ENCODE measurements at places on chromosomes 5 and 9.

DNA sequence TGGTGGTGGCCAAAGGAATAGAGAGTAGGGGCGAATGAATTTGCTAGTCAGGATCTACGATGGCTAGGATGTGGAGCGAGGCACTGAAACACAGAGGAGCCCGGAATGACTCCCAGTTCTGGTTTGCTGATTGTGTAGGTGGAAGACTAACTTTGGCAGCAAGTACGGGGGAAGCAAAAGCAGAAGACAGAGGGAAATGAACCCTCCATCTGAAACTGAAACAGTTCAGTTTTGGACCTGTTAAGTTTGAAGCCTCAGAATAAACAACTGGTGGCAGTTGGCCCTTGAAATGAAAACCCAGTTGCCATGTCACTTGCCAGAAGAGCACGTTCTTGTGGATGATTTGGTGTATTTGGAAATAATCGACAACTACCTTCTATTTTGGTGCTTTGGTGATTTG, 15.4 kb upstream of the SMIM15 start:
- no peak for DNase-seq

- no peak for DNase-seq
These were observed 347.6 kb downstream of the EBF1 start for GRCh38 chr5:158751961-158752655.

GRCh38 chr5:10297646-10298204, 10.0 kb downstream of the CMBL start:
- DNase-seq, result no peak

DNA sequence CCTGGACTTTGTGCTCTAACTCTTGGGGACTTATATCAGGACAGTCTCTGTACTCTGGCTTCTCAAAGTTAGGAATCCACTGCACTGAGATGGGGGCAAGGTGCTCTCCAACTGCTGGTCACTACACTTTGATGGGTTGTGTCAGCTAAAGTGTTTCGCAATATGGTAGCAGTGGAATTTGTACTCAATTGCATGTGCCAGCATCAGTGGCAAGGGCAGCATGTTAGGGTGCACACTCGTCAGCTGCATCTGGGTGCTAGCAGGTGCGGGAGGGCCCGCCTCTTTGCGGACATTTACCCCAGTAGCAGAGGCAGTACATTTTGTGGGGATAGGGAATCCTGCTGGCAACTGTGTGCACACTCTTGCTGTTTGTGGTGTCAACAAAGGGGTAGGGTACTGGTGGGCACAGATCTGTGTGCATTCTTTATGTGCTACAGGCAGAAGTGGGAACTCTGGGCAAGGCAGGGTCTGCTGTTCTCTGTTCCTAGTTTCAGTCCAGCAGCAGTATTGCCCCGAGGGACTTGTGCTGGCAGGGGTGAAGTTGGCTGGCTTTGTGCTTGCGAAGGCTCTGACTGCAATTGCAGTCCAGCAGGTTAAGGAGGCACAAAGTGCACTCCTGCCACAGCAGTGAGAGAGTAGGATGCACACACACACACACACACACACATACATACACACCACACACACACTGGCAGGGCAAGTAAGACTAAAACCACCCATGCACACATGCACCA, 924.8 kb upstream of the CDH9 start:
- no peak for DNase-seq

GRCh38 chr9:126894052-126894603, 20.5 kb upstream of the RALGPS1 start:
- DNase-seq, result no peak

DNA sequence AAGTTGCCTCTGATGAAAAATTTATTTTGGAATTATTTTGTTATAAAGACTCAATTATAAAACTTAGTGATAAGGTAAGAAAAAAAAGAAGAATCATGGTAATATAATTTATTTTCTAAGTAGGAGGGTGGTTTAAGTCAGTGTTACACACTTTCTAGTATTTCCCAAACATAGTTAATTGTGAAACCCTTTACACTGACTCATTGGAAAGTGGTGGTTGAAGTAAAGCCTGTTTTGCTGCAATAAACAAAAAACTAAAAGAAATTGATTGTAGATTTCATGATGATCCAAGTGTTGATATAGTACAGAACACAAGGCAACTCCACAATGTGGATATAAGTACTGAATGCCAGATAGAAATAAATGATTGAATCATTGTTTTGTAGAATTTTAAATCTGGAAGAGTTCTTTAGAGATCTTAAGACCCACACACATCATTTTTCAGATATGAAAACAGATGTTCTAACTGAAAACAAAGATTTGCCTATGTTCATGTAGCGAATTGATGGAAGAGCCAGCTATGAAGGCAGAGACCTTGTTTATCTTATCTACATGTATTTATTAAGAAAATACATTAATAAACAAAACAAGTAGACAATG, 539.8 kb downstream of the PRELID2 start:
- no peak for DNase-seq

DNA sequence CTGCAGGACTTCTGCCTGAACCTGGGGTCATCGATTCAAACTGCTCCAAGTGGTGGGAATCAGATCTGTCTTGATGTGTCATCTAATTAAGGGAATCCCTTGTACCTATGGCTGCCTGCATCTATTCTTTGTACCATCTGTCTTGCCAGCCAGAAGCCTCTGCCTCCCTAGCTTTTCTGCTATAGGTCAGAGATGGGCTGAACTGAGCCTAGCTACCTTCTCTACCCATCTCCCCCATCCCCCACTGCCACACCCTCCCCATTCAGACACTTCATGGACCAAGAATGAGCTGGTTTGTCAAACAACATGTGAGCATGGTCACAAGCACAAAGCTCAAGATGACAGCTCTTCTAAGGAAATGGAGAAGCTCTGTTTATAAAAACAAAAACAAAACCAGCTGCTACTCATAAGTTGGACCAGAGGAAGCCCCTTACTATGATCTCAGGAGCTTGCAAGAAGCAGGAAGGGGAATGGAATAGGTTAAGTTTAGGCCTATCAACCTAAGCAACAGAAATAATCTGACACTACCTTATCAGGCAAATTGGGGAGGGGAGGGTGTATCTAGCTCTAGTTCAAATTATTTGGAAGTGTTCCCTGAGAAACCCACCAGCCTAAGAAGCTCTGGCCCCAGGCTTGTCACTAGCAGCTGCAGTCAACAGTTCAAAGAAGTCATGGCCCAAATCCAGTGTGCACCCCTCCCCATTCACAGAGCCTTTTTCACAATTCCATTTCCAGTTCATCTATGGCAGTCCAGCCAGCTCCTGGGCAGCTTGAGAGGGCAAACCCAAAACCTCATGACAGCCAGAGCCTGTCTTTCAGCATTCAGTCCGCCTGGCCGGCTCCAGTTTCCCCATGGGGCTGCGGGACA, 29.9 kb downstream of the SKP1 start:
- no peak for DNase-seq

DNA sequence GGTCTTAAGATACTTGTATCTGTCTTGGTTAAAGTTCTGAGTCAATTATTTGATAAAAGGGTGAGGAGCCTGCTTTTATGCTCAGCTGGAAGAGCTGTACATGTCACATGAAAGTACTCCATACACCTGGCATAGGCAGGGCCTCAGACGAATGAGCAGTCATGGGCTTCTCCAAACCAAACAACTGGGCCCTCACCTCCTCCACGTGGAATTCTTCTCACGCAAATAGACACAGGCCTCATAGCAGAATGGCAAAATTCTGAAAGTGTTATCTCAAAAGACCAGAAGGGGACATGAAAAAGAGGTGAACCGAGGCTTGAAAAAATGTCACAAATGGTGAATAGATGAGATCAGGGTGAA, 48.6 kb downstream of the FAM240B start:
- no peak for DNase-seq

- DNase-seq, result no peak
These were observed 65.3 kb upstream of the EGFLAM start for GRCh38 chr5:38193015-38193581.

DNA sequence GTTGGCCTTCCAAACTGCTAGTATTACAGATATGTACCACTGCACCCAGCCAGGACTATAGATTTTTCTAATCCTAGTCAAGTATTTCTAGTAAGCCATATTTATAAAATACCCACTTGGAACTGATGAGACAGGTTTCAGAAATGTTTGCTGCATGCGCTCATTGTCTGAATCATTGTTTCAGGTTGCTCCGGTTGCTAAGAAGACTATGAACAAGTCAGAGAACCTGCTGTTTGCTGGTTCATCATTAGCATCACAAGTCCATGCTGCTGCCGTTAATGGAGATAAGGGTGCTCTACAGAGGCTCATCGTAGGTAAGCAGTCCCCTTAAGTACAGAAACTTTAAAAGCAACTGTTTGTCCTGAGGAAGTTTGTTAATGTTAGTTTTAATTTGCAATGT, 5.3 kb downstream of the INVS start:
- no peak for DNase-seq

GRCh38 chr5:54655761-54656160, 138.2 kb downstream of the SNX18 start:
- no peak for DNase-seq

GRCh38 chr9:114836769-114837168, 30.9 kb upstream of the TNFSF15 start:
- DNase-seq, result no peak

GRCh38 chr9:981491-981898, 5.0 kb downstream of the DMRT3 start:
- DNase-seq, result no peak

- DNase-seq, result no peak
These were observed 131.9 kb upstream of the KLF4 start for GRCh38 chr9:107621436-107621835.

DNA sequence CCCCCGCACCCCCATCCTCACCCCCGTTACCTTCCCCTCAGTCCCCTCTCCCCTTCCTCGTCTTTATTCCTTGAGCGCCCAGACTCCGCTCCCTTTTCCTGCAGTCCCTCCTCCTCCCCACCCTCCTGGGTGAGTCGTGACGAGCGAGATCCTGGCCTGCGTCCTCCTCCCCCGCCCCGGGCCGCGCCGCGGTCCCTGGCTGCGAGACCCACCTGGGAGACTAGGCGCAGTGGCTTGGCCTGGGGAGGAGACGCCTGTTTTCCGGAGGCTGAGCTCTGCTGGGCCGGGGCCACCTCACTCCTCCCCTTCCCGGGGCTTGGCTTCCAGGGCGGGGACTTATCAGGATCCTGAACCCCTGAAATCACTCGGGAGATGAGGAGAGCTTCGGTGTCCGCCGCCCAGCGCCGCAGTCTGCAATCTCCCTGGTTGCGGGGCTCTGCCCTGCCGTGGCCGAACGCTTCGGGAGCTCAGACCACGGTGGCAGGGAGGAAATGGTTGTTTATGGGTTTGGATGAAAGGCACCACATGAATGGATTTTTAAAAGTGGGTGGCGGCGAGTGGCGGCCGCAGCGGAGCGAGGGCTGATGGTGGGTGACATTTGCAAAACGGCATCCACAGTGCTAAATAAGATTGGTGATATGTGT, 984 bp downstream of the STXBP1 start:
- DNase-seq, result no peak

DNA sequence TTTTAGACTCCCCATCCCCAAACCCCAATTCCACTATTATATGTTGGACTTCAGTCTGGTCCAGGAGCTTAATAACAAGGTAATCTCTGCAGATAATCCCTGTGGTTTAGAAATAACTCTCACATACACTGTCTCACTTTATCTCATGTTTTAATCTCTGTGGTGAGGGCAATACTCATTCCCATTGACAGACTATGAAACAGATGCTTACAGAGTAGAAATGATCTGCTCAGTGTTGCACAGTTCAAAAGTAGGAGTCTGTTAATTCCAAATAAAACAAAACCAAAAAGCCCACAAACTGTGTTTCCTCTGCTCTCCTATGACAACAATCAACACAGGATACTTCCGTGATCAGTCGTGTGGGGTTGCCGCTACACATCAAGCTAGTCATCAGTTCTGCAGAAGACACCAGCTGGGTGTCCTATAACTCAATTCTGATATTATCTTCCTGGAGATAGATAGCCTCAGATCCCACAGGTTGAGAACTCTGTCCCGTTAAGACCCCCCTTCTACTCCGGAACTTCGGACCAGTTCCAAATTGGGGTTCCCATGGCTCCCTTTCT, 26.3 kb upstream of the FANCC start:
- DNase-seq, result no peak

- no peak for DNase-seq
These were observed 270.7 kb upstream of the WWC1 start for GRCh38 chr5:168020542-168021294.

GRCh38 chr5:141477815-141478214, 2.0 kb downstream of the PCDHGC3 start:
- no peak for DNase-seq

- no peak for DNase-seq
These were observed 134.5 kb downstream of the NFIB start for GRCh38 chr9:14179449-14179848.

- no peak for DNase-seq
These were observed 216.3 kb upstream of the ZNF608 start for GRCh38 chr5:124962735-124963134.

DNA sequence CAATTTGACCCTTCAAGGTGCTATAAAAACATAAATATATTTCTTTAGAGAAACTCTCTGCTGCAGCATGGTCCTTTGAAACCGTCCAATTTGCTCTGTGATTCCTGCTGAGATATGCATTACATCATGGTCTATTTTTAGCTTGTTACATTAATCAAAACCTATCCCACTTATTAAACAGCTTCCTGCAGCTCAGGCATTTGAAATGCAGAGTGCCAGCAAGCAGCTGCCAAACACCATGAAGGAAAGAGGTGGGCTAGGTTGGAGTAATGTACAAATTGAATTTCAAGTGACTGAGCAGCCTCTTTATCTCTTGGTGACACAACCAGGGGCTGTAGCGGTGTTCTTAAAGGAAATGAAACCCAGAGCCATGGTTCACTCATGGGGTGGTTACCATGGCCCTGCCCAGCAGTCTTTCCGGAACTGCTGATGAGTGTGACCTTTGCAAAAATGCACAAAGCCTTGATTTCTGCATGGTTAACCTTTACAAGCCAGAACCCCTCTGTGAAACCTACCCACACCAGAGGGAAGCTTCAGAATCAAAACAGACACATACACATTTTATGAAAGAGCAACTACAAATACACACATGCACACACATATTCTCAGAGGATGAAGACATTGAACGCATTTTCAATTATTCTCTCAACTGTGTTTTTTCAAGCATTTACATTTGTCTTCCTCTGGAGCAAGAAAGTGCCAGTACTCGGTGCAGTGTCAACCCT, 155.8 kb upstream of the ZNF608 start:
- DNase-seq, result no peak

DNA sequence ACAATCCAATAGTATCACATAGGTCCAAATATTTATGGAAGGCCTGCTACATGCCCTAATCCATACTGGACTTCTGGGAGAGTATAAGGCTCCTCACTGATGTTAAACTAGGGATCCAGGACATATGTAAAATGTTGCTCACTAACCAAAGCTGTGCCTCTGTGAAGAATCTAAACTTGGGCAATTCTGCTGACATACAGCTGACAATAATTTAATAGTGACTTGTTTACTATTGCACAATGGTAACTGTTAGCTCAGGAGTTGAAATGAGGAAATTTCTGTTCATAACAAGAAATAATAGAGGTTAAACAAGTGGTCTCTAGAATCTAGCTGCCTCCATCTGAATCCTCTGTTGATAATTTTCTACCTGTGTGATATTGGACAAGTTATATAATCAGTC, 14.9 kb upstream of the CTXN3 start:
- no peak for DNase-seq

GRCh38 chr9:14561929-14562405, 131.3 kb downstream of the ZDHHC21 start:
- DNase-seq, result no peak

Data from stimulated activated CD4-positive, alpha-beta T cell treated with anti-CD3 and anti-CD28 coated beads, TNF-alpha, amount 100 ng/mL, for 1 hour (primary cell).